M059J (cell line): ENCODE measurements at places on chromosomes 1 and 21. TPM values are rescaled to one million over a fixed set of nuclear protein-coding genes. Genes with fewer than 3 reads are reported as not detected.
A peak's percentile ranks its signal among the peaks of the same experiment; 100 is the strongest.

The BMP8A gene
- total RNA-seq, result not detected in 2 replicates

The CCDC30 gene
- total RNA-seq, result 0.34 TPM in 1 of 2 replicates, not detected in the other

The MIXL1 gene
- total RNA-seq, result not detected in 2 replicates

The LCE3D gene
- not detected in 2 replicates for total RNA-seq

The ALPL gene
- 0.71 TPM in 1 of 2 replicates, not detected in the other for total RNA-seq

The KIAA1614 gene
- total RNA-seq, result 1.9 and 2.8 TPM in 2 replicates

The LRIG2 gene
- 4.4 and 13.9 TPM in 2 replicates for total RNA-seq

The OR2M3 gene
- not detected in 2 replicates for total RNA-seq

The NGF gene
- 7.6 and 9.7 TPM in 2 replicates for total RNA-seq

The CFHR1 gene
- not detected in 2 replicates for total RNA-seq

The SYT14 gene
- 3.7 and 6.1 TPM in 2 replicates for total RNA-seq

The MXRA8 gene
- total RNA-seq, result 0.25 and 2.6 TPM in 2 replicates

The NTPCR gene
- total RNA-seq, result 67.2 and 92.3 TPM in 2 replicates

The FCRLB gene
- total RNA-seq, result 2.7 and 3.2 TPM in 2 replicates

The LPAR3 gene
- total RNA-seq, result 2.6 and 3.6 TPM in 2 replicates

The OR2T33 gene
- not detected in 2 replicates for total RNA-seq

The RGS8 gene
- not detected in 2 replicates for total RNA-seq

DNA sequence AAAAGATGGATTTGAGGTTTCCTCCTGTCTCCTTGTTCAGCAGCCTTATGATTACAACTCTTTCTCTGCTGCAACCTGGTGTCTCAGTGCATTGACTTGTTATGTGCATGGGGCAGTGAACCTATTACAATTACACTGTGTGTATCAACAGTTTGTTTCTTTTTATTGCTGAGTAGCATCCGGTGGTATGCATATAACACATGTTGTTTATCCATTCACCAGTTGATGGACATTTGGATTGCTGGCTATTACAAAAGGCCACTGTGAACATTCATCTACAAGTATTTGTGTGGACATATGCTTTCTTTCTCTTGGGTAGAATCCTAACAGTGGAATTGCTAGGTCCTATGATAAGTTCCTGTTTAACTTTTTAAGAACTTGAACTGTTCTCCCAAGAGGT, 65.9 kb downstream of the FMO4 start:
- peak; percentile 10 for DNase-seq

GRCh38 chr1:9822490-9822889, 1.3 kb downstream of the CLSTN1 start:
- DNase-seq, result peak; percentile 30

- peak; percentile 61 for DNase-seq
Measured at GRCh38 chr1:168303716-168304540, 23.3 kb downstream of the TBX19 start.

DNA sequence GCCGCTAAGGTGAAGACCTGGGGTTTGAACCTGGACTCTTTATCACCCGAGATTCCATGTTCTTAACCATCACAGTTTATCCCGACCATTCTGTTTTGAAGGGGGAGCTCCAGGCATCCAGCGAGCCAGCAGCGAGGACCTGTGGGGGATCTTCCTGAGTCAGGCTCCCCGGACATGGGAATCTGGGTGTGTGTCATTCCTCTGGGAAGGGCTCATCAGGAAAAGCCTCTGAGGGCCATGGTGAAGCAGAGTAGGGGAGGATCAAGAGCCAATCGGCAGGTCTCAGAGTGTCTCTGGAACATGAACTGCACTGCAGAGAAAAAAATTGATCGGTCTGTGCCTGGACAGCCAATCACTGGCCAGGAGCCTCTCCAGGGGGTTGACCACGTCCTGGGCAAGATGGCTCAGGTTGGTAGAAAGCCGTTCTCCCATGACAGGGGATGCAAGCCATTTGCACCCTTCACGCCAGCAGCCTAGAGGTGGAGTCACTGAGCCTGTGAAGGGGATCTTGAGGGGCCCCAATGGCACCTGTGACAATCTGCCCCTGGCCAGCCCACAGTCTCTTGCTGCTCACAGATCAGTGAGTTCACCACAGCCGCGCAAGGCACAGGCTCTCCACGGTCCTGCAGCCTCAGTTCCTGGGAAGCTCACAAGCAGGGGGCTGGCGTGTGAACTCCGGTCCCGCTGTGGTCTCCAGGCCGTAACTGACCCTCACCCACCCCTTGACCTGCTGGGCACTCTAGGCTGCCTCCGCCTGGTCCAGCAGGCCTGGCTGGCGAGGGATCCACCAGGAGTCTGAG, 20.4 kb upstream of the ACTRT2 start:
- DNase-seq, result no peak

DNA sequence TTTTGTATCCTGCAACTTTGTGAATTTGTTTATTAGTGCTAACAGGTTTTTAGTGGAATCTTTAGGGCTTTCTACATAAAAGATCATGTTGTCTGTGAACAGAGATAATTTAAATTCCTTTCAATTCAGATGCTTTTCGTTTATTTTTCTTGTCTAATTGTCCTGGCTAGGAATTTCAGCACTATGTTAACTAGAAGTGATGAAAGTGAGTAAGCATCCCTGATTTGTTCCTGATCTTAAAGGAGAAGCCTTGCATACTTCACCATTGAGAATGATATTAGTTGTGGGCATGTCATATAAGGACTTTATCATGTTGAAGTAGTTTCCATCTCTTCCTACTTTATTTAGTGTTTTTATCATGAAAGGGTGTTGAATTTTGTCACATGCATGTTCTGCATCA, 23.6 kb upstream of the TRIM67 start:
- DNase-seq, result no peak

DNA sequence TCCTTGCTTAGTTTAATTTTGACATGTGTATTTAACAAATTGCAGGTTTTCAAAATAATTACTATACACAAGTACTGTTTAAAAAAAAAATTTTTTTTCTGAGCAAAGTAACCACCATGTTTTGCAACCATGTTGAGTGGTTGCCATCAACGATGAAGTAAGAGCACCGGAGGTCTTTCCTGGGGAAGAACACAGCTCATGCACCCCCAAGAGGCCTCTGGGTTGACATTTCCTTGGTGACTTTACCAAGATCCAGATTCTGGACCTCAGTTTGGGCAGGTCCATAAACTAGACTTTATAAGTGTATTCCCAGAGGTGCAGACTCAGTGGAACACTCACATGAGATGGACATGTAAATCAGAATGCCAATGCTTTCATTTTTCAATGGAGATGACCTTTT, 36.8 kb upstream of the RALGPS2 start:
- DNase-seq, result peak; percentile 13

DNA sequence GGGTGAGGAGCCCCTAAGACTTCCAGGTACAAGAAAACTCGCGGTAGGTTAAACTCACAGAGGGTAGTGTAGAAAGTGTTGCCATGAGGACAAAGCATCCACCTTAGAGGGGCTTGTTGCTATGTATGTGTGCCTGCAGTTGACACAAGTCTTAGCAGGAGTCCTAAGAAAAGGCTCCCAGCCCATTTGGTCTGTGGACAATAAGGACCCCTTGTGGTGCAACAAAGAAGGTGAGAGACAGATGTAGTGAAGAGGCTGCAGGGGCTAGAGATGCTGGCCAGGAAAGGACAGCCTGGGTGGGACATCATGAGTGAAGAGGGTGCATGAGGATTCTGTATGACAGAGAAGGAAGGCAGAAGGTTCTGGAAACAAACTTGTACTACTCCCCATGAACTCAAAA, 36.3 kb upstream of the IL10 start:
- peak; percentile 63 for DNase-seq

GRCh38 chr1:85278853-85279314, 2.5 kb upstream of the BCL10 start:
- DNase-seq, result peak; percentile 97

GRCh38 chr1:12426030-12426429, 192.0 kb downstream of the DHRS3 start:
- DNase-seq, result peak; percentile 43

- no peak for DNase-seq
Measured at GRCh38 chr1:89911191-89911991, 83.5 kb upstream of the ZNF326 start.

DNA sequence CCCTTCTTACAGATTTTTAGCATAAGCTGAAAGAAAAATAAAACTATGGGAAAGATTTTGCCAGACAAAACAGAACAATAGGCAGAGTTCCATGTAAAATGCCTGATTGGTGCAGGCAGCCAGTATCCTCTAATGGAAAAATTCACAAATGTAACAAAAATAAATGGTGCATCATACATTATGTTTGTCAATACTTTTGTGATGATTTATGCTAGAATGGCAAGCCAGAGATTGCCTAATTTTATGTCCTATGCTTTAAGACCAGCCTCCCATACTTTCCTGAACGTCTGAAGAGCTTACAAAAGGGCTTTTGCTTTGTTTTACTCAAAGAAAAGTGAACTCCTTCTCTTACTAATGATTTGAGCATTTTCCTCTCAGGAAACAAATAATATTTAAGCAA, 81.5 kb upstream of the KCNJ15 start:
- no peak for DNase-seq

DNA sequence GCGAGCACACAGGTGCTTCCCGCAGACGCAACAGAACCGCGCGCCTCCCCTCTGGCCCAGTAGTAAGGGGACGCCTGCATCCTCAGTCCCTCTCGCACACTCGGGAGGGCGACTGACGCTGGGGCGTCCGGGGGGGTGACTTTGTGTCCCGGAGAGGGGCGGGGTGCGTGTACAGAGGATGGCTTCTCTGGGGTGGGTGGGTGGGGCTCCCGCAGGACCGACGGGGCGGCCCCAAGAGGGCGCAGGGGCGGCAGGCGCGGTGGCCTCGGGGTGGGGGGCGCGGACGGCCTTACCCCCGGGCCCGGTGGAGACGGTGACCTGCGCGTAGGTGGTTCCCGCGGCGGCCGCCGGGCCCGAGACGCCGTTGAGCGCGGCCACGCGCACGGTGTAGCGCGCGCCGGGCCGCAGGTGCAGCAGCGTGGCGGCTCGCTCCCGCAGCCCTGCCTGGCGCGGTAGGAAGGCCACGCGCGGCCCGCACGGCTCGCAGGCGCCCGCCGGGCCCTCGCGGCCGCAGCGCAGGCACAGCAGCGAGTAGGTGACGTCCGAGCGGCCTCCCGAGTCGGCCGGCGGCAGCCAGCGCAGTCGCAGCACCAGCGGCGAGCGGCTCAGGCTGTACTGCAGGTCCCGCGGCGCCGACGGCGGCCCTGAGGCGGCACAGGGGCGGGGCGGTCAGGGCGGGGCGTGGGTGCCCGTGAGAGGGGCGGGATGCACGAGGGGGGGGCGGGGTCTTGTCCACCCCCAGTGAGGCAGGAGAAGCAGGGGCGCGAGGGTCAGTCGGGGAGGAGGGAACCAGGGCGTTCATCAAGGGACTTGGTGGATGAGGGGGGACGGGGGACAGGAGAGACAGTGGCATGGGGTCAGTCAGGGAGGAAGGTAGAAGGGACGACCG, 12.1 kb downstream of the EPHA10 start:
- no peak for DNase-seq

GRCh38 chr1:164188497-164188896, 370.5 kb upstream of the PBX1 start:
- DNase-seq, result no peak

DNA sequence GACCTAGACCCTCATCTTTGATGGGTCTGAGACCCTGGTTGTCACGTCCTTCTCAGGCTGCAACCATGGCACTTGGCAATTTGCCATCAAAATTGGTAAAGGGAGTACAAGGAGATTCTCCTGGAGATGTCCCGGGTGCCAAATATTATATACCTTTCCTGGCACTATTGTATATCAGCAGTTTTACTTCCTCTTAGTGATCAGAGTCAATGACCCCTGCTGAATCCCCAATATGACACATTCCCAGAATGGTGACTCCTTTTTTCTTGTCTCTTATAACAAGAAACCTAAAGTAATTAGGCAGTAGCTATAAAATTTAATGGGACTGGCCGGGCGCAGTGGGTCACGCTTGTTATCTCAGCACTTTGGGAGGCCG, 39.6 kb upstream of the CDC42BPA start:
- DNase-seq, result peak; percentile 41

- no peak for DNase-seq
Measured at GRCh38 chr1:7250597-7251453, 465.6 kb downstream of the CAMTA1 start.

DNA sequence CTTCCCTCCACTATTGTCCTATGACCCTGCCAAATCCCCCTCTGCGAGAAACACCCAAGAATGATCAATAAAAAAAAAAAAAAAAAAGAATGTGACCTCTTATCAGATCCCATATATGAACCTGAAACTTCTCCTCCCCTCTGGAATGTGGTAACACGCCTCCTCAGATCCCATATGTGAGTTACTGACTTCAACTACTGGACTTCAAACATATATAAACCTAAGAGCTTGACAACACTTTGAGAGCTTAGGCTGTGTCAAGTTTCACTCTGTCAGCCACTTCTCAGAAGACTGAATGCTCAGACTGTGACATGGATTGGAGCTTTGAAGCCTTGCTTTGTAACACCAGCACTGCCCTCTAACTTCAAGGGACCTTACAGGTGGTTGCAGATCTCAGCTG, 148.4 kb downstream of the COP1 start:
- DNase-seq, result no peak

DNA sequence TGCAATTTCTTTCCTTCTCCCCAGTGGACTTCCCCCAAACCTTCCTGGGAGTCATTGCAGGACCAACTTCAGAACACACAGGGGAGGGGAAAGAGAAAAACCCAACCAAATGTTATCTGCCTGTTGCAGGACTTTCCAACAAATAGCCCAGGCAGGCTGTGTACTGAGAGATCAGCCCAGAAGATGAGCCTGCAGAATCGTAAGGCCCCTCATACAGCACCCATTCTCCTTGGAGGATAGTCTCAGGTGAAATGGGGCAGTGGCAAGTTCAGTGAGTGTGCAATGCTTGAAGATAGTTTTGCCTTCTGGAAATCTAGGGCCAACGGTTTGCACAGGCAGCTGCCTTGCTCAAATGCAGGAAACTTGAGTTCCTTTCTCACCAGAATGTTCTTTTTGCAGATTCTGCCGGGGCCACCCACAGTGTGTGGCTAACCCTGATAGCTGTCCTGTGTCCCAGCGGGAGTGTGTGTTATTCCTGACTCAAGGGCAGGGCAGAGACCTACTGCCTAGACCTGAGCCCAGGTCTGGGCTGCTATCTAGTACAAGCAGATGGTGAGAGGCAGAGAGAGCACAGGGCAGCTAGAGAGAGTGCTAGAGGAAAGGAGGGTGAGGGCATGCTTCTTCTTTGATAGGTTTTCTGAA, 48.8 kb downstream of the GADD45A start:
- no peak for DNase-seq

GRCh38 chr1:25559031-25559430, 15.6 kb downstream of the LDLRAP1 start:
- no peak for DNase-seq

- DNase-seq, result no peak
Measured at GRCh38 chr1:45925728-45926287, 122.4 kb downstream of the MAST2 start.

- DNase-seq, result peak; percentile 54
Measured at GRCh38 chr21:36471254-36471723, 8.6 kb downstream of the CLDN14 start.

DNA sequence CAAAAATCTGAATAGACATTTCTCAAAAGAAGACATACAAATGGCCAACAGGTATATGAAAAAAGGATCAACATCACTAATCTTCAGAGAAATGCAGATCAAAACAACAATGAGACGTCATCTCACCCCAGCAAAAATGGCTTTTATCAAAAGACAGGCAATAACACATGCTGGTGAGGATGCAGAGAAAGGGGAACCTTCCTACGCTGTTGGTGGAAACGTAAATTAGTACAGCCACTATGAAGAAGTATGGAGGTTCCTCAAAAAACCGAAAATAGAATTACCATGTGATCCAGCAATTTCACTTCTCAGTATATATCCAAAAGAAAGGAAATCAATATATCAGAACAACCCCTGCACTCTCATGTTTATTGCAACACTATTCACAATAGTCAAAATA, 65.1 kb upstream of the ATP1B1 start:
- DNase-seq, result no peak

GRCh38 chr1:23083714-23084480, 64.6 kb downstream of the KDM1A start:
- no peak for DNase-seq
